ENCODE measurements at places on chromosomes 3 and 15.
A peak's percentile ranks its signal among the peaks of the same experiment; 100 is the strongest.

GRCh38 chr3:168598250-168598649, 502.5 kb upstream of the GOLIM4 start:
- DNase-seq: no peak

GRCh38 chr15:91116113-91117067, 16.3 kb downstream of the SV2B start:
- DNase-seq: peak; percentile 10

GRCh38 chr3:150825192-150825915, 62.4 kb upstream of the SIAH2 start:
- no peak for DNase-seq

DNA sequence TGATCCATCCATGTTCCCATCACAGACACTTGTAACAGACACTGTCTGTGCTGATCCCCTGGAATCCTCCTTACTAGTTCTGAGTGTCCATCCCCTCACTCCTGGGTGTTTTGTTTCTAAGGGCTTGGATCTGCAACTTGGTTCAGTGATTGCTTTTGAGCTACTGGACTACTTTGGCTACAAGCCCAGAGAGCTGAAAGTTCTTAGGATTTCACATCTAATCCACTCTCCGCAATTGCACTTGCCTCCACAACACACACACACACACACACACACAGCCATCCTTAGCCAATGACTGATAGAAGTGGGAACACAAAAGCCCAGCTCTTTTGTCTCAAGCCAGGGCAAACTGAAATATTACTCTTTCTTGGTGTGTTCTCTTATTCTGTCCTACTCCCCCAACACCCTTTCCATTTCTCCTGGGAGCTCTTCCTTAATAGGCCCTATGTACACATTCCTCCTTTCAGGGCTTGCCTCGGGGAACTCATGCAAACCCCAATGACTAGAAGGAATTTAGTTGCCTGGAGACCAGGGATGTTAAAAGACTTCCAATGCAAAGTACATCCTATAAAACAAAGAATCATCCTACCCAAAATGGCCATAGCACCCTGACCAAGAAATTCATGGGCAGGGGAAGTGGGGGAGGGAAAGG, 206.1 kb upstream of the UBE2E2 start:
- DNase-seq: no peak

DNA sequence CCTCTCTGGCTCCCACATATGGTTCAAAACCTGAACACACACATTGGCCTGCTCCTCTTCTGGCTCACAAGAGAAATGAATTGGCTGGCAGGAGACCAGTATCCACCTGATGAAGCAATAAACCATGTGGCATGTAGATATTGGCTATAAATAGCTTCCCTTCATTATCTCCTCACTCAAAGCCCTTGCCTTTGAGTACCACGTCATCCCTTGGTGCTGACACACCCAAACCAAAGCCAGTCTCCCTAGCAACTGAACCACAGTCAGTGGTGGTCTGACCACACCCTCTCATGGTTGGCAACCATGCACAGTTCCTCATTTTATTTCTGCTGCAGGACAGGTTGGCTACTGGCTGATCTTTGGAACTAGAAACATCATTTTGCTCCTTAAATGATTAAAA, 98.8 kb downstream of the ZNF621 start:
- no peak for DNase-seq

GRCh38 chr3:151479452-151479851, 18.6 kb upstream of the IGSF10 start:
- DNase-seq: no peak

- peak; percentile 81 for DNase-seq
Measured at GRCh38 chr3:48013288-48013980, 2.8 kb downstream of the MAP4 start.

- no peak for DNase-seq
Measured at GRCh38 chr15:100306098-100306497, 35.7 kb downstream of the ADAMTS17 start.

GRCh38 chr3:176051766-176052165, 1145.5 kb downstream of the TBL1XR1 start:
- no peak for DNase-seq

DNA sequence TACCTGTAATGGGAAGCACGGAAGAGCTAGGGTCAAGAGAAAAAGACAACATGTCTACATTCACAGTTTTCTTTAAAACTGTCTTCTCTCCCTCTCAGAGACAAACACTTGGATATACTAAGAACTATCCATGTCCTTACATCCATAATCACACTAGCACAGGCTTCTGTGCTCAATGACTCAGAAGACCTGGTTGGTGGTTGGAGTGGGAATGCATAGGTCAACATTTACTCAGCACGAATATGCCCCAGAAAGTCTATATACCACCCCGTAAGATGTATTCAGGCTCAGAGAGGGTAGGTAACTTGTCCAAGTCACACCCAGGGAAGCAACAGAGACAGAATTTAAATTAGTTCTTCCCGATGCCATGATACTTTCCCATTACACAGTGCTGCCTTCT, 891.1 kb downstream of the TUSC7 start:
- DNase-seq: no peak

- no peak for DNase-seq
Measured at GRCh38 chr3:191360620-191361019, 30.3 kb upstream of the UTS2B start.

- no peak for DNase-seq
Measured at GRCh38 chr15:70243686-70244540, 146.2 kb upstream of the TLE3 start.

GRCh38 chr15:99435113-99435695, 130.6 kb upstream of the MEF2A start:
- no peak for DNase-seq

DNA sequence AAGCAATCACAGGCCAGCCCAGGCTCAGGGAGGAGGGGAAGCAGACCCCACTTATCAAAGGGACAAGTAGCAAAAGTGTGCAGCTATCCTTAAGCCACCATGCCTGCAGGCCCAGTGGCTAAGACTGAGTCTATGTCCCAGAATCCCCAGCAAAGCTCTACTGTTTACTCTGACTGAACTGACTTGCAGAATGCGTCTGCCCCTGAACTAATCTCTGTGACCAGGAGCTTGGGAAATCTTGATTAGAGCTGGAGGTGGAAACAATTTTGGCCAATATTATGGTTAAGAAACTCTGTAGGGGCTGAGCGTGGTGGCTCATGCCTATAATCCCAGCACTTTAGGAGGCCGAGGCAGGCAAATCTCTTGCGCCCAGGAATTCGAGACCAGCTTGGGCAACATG, 22.6 kb downstream of the DPH3 start:
- no peak for DNase-seq

GRCh38 chr15:39376371-39376909, 204.4 kb upstream of the THBS1 start:
- DNase-seq: no peak

DNA sequence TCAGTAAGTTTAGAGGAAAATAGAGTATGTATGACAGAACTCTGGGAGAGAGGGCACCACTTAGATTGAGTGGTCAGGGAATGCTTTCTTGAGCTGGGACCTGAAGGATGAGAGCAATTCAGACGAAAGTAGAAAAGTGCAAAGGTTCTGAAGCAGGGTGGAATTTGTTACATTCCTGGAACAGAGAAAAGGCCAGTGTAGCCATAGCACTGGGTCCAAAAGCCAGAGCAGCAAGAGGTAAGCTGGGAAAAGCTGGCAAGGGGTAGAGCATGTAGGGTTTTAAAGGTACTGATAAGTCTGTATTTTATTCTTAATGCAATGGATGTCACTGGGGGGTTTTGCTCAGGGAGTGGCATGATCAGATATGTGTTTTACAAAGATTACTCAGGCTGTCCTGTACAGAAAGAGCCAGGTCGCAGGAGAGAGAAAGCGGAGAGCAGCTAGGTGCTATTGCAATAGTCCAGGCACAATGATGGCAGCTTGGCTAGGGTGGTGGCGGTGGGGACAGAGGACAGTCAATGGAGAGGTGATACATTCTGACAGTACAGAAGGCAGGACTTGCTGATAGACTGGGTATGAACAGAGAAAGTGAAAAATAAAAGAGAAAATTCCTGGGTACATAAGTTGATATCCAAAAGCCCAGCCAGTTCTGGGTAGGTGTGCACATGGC, 17.0 kb downstream of the FSTL1 start:
- no peak for DNase-seq

DNA sequence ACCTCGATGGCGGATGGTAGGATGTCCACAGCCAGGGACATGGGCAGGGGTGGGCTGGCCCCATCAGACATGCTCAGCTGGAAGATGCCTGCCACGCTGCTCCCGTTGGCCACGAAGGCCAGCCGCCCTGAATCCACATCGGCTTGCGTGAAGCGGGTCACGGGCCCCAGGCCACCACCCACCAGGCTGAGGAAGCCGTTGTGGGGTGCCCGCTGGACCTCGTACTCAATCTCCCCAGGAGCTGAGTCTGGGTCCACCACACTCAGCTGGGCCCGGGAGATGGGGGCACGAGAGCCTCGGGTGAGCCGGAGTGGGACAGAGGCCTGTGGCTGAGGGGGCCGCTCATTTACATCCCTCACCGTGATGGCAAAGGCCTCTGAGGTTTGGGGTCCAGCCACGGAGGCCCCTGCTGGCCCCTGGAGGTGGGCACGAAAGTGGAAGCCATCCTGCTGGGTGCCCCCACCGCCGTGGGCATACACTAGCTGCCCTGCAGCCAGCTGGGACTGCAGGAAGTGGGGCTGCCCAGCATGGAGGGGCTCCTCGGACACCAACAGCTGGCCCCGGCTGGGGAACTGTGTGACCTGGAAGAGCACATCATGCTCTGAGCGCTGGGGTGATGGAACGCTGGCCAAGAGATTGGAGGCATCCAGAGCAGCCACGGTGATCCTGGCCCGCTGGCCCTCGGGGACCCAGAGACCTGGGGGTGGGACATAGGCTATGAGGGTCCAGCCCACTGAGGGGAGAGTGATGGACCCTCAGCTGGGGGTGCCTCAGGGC, 29.2 kb downstream of the SNX33 start:
- no peak for DNase-seq

DNA sequence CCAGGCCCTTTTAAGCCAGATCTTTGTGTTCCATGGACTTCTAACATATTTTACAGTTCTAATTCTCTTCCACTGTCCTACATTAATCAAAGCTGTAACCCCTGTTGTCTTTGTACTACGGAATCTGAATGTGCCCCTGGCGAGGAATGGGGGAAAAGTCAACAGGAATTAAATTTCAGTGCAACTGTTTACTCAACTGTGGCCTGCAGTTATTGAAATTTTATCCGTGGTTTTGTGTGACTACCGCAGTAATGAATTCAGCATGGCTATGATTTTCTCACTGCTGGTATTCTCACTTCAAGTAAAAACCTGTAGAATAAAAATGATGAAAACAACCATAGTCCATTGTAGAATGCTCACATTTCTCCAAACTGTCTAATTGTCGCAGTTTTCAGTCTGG, 388.0 kb downstream of the FOXP1 start:
- no peak for DNase-seq

DNA sequence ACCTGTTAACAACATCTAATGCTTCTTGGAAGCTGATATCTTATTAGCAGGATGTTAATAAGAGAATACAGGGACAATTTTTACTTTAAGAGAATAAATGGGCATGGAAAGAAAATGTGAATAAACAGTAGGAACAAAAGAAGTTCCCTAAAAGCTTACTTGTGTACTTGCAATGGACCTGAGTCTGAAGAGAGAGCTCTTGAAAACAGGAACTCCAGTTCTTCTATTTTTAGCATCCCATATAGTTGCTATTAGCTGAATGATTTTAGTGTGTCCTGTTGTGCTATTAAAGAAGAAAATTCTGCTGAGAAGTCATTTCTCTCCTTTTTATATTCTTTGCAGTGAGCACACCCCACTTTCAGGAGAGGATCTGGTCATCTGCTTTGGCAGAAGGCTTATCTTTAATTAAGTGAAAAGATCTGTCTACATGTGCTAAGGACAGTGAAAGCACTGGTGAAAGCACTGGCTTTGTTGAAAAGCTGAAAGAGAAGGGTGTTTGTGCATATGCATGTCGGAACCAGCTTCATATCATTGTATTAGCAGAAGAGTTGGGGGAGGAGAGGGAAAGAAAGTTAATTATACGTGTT, 1.4 kb upstream of the ST3GAL6 start:
- no peak for DNase-seq

DNA sequence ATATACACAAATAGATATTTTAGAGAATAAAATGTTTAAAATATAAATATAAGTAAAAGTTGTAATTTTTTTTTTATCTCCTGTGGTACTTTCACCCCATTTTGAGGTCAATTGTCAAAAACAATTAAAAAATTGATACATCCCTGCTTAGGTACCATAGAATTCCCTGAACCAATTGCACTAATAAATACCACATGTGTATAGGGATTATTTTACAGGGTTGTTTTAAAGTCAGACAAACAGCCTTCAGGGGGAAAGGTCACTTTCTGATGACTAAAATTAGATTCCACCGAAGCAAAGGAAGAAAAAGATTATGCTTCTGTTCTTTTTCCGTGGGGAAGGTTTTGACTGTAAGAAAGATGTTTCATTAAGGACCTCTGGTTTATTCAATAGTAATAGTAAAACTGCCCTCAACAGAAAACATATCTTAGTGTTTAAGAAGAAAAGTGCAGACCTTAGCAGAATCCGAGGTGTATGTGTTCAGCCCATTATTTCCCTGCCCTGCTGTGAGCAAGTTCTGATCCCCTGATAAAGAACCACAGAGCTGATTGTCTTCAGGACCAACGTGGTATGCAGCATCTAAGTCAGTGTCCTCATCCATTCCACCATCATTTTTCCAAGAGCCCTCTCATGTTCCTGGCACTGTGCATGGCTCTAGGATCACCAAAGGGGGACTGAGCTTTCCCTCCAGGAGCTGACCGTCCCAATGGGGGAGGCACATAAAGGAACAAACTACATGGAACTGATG, 132.9 kb upstream of the IL12A start:
- DNase-seq: no peak

DNA sequence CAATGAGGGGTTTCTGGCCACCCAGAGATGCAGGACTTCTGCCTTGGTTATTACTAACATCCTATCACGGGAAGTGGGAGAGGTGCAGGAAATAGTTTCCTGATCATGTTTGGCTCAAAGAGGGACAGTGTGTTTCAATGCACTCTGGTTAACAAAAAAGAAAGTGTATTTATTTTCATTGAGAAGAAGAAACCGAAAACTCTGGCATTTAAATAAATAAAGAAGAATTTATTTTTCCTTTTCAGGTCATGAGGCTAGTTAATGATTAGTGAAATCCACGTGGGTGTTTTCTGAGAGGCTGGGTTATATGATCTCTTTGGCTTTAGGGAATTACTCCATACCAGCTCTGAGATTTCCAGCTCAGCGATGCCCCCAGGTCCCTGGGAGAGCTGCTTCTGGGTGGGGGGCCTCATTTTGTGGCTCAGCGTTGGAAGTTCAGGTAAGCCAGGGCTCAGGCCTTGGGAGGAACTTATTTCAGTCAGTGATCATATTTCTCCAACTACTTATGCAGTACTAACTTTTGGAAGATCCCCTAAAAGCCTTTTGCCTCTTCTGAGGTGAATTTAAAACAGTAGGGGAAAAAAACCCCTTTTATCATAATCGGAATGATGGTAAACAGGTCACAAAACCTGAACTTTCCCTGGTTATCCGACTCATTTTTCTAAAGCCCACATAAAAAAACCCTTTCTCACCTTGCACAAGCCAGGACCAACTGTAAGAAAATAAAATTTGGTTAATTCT, at the start of gene PLA1A:
Gene PLA1A (plus strand): TSS at position 338 of the 741 bp plus-strand sequence. CDS start 29 bp downstream, at position 367.
- no peak for DNase-seq

- DNase-seq: no peak
Measured at GRCh38 chr3:66098436-66098835, 59.7 kb upstream of the MAGI1 start.

GRCh38 chr15:33508703-33509102, 197.9 kb downstream of the RYR3 start:
- no peak for DNase-seq

GRCh38 chr3:4797201-4797705, 182.0 kb upstream of the BHLHE40 start:
- DNase-seq: no peak
